ENCODE measurements at places on chromosomes 5 and 9.

DNA sequence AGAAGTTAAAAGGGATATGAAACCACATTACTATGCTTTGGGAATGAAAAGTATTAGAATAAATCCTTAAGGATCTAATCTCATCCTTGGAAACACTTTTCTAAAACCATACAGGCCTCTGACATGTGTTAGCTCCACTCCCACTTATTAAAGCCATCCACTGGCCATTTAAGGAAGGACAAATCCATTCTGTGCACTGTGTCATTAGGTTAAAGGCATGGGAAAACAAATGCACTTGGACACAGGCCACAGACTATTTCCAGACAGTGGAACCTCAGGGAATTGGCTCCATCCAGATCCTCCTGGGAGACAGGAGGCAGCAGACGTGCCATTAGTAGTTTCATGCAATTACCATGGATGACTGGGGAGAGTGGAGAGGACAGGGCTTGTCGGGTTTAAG lies 454.9 kb downstream of the ENC1 start:
- no peak for DNase-seq

GRCh38 chr5:168887931-168888330 lies 308.8 kb upstream of the PANK3 start:
- no peak for DNase-seq

DNA sequence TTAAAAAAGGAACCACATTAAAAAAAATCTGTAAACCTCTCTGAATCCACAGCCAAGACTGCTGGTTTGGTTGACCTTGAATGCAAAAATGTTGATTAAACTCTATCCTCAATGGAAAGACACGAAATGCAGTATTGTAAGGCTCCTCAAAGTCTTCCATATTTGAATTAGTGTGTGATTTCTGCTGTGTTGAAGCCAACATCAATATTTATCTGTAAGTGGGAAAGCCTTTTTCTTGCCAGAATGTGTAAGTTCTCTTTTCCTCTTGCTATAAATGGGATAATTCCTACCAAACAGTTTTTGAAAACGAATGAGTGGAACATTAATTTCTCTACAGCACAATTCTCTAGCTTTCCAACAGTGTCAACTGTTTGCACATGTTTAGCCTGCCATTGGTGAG lies 422.1 kb upstream of the TNC start:
- no peak for DNase-seq

DNA sequence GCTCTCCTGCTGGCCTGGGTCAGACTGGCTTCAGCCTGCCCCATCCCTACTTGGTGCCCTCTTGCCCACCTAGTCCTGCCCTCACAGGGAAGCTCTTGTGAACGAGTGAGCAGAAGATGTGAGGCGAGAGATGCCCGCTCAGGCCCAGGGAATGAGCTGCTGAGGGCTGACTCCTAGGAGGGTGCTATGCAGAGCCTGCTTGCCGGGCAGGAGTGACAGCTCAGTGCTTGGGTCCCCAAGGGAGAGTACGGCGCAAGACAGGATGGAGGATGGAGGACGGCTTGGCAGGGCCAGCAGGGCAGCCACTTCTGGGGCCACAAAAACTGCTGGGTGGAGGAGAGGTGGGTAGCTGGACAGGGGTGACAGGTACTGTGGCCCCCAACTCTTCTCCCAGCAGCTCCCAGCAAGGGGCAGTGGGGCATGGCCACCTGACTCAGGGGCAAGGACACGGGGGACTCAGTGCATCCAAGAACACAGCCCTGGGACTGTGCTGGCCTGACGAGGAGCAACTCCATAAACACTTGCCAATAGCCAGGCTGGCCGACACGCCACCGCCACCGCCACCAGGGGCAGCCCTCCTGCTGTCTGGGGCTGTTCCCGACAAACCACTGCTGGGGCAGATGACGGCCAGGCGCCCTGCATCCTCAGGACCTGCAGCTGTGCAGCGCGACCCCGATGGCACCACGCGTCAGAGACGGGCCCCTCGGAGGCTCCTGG lies 55.6 kb upstream of the UBAC1 start:
- DNase-seq: no peak

GRCh38 chr5:16082053-16082452 lies 97.5 kb downstream of the MARCHF11 start:
- no peak for DNase-seq
